ENCODE measurements at places on chromosomes 6 and 20.

DNA sequence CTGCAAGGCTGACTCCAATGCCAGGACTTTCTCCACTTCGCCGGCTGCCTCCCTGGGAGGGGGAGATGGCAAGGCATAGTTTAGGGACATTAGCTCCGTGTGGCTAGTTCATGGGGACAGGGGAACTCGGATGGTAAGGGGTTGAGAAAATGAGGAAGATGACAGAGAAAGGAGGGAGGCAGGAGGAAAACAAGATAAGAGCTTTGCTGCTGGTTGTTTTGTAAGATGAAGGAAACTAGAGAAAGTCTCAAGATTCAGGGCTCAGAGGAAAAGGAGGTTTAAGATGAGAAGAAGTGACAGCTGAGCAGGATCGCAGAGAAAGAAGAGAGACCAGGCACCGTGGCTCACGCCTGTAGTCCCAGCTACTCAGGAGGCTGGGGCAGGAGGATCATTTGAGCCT is 180.9 kb upstream of the RREB1 start:
- no peak for DNase-seq

GRCh38 chr6:149925253-149925973 is 2.5 kb upstream of the RAET1G start:
- no peak for DNase-seq

- no peak for DNase-seq
These were observed 380.5 kb downstream of the TFAP2B start for GRCh38 chr6:51199105-51199552.

- no peak for DNase-seq
These were observed 125.0 kb downstream of the FYN start for GRCh38 chr6:111748231-111748647.

GRCh38 chr20:1214838-1215261 is 11.0 kb upstream of the RAD21L1 start:
- no peak for DNase-seq

- DNase-seq = peak; percentile 5
These were observed 115.9 kb downstream of the DLL1 start for GRCh38 chr6:170174771-170175643.

- no peak for DNase-seq
These were observed 92.0 kb downstream of the LY86 start for GRCh38 chr6:6680526-6680925.

DNA sequence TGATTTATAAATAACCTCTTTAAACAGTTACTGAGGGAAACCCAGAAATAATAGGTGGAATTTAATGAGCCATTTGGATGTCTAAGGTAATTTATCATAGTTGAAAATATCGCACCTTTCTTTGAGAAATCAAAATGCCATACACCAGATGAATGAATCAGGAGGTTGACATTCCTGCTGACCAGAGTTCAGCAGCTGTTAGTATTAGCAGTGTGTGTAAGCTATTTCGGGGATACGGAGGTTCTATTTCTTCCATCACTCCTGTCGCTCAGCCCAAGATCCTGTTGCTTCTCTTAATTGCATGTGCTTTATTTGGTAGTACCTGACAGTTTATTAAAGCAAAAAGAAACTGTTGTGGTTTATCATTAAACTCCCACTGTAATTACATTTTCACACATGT is 67.1 kb downstream of the HDGFL1 start:
- DNase-seq = no peak

DNA sequence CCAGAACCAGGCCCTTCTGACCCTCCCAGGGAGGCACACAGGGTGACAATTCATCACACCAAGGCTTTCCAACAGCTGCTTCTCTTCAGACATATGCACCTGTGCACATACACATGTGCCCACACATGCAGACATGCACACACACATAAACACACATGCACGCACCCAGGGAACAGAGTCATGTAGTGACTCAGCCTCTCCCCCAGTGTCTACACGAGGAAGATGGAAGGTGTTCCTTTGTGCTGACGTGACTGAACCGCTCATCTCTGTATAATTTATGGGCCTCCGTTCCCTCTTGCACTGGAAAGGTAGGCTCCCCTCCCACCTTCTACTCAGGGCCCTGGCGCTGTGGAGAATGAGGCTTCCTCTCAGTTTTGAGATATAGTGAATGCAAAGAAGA is 23.8 kb upstream of the PLEKHG1 start:
- no peak for DNase-seq

DNA sequence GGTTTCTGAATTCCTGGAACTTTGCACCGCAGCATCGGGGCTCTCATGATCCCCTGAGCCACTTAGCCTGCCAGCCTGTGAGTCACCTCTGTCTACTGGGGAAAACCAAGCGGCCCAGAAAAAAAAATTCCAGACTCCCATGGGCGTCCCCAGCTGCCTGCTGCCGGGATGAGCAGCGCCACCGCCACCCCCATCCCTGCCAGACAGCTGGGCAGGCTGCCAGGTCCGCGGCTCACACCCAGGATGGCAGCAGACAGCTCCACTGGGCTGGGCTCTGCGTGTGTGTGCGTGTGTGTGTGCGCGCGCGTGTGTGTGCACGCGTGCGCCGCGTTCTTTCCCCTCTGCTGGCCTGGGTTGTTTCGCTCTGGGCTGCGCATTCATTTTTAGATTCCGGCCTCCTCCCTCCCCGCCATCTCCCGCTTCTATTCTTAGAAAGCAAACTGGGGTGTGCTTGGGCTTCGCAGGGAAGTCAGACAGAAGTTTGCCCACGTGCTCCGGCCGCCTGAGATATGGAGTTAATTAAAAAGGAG is 38.9 kb upstream of the PMEPA1 start:
- DNase-seq = peak; percentile 12

DNA sequence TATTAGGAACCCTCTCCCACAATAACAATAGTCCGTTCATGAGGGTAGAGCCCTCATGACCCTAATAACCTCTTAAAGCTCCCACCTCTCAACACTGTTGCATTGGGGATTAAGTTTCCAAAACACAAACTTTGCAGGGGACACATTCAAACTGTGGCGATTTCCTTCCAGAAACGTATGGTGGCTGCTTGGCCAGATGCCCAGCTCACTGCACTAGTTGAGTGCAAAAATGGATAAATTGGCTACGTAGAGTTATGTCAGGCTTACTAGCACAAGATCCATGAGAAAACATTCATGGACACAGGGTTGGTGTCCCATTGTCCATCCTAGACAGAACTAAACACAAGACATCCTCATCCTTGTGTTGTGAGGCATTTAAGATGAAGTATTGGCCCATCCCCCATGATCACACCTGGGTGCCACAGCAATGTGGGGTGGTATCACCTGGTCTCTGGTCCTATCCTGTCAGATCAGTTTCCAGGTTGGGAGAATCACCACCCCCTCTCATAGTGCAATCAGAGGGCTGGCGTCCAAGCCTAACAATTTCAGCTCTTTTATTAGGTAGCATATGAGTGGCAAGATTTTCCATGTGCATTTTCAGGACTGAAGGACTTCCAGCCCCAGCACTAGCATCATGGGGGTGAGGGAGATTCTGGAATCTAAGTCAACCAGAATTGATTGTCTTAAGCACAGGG is 63.4 kb upstream of the ELOVL5 start:
- no peak for DNase-seq

DNA sequence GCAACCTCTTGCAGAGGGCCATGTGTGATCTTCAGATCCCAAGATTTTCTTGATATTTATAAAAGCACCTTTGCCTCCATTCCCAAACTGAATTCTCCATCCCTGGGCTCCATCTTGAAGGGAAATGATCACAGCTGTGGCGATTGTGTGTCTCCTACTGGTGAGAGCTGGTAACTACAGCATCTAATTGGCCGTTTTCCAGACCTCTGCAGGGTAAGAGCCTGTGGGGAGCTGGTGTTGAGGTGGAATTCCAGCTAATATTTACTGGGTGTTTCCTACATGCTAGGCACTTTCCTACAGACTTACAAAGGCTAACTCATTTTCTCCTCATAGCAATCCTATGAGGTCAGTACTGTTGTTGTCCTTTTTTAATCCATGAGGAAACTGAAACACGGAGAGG is 59.2 kb upstream of the FNDC1 start:
- no peak for DNase-seq

DNA sequence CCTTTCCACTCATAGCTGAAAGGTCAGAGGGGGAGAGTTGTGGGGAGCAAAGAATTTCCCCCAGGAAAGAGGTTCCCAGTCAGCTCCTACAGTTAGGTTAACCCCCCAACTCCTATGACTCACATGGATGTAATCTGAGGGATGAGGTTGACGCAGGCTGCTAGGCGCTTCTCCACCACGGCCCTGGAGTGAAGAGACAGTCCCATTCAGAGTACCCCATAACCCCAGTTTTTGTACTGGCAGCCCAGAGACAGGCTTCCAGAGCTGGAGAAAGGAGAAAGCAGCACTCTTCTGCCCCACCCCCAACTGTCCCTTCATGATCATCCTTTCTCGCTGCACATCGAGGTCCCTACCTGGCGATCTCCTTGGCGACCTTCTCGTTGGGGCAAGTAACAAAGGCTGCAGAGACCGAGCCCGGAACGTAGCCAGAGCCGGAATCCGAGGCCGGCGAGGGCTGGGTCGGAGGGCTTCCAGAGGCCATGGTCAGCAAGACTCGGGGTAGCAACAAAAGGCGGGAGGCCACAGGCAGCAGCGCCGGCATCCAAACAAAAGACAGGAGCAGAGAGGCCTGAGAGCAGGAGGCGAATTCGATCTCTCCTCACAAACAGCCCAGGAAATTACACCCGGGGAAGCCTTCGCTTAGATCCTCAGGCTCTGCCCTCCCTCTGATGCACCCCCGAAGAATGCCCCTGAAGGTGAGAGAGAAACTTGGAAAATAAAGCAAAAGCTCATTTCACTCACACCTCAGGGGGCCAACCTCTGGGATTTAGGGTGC is 592 bp downstream of the CUTA start:
- DNase-seq = no peak

DNA sequence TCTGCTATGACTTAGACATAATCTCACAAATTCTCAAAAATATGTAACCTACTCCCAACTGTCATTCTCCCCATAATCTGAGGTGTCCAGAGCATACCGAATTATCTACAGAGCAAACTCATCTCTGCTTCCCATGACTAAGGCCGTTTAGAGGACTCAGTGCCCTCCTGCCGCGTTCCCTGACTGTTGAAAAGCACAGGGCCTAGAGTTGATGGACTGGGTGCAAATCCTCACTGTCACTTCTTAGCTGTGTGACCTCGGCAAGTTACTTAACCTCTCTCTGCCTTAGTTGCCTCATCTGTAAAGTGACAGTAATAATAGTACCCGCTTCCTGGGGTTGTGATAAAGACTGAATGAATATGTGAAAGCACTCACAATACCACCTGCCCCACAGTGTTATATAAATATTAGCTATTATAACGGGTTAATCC is 4.7 kb upstream of the TUBB2A start:
- no peak for DNase-seq

DNA sequence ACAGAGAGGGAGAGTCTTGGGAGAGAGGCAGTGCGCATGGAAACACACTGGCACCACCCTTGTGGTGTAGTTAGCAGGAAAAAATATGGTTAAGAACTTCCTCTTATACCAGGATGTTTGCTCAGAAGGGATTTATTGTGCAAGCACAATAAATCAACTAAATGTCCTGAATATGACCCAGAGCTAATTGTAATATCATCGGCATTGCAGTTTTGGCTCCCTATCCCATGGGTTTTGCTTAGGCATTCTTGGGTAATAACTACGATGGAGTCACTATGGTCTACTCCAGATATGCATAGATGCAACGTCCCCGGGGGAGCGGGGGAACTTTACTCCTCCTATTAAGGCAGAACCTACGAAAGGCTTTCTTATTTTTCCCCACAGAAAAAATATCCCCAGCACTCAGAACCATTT is 751.6 kb downstream of the EYS start:
- no peak for DNase-seq

GRCh38 chr20:5316188-5317158 is at the start of gene PROKR2:
PROKR2 (minus strand) TSS chr20:5316954; CDS start chr20:5314369, 2,585 bp downstream.
- DNase-seq = no peak

GRCh38 chr6:81023007-81023582 is 729.4 kb downstream of the TENT5A start:
- DNase-seq = no peak

GRCh38 chr6:160494576-160494975 is 146.4 kb downstream of the SLC22A3 start:
- DNase-seq = no peak

DNA sequence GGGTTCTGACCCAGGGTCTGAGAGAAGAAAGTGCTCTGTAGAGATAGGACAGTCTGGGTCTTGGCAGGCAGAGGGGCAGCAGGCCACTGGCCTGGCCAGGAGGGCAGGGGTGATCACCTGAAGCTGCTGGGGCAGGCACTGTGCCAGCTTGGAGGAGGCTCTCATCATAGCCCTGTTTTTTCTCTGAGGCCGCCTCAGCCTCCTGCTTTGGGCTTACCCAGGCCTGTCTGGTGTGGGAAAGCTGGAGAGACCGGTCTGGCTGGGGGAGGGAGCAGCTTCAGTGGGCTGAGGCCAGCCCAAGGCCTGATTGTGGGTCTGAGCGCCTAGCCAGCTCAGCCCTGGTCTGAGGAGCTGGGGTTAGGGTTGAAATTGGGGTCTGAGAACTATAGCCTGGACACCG is 3.9 kb downstream of the LPIN3 start:
- DNase-seq = no peak

DNA sequence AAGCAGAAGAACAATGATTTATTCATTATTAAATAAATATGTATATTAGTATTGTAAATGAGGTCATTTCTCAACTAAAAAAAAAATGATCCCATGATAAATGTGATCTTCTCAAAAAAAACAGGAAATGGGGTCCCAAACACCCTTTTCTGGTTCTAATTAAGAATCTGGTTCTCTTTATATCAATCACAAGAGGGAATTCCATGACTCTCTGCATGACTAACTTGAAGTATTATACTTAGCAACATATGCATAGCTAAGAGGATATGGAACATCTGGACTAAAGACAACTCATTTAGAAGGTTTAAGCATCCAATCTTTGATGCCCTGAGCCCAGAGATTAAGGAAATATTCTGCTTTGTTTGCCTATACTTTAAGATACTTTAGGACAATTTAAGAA is 89.7 kb upstream of the EMILIN3 start:
- DNase-seq = no peak

DNA sequence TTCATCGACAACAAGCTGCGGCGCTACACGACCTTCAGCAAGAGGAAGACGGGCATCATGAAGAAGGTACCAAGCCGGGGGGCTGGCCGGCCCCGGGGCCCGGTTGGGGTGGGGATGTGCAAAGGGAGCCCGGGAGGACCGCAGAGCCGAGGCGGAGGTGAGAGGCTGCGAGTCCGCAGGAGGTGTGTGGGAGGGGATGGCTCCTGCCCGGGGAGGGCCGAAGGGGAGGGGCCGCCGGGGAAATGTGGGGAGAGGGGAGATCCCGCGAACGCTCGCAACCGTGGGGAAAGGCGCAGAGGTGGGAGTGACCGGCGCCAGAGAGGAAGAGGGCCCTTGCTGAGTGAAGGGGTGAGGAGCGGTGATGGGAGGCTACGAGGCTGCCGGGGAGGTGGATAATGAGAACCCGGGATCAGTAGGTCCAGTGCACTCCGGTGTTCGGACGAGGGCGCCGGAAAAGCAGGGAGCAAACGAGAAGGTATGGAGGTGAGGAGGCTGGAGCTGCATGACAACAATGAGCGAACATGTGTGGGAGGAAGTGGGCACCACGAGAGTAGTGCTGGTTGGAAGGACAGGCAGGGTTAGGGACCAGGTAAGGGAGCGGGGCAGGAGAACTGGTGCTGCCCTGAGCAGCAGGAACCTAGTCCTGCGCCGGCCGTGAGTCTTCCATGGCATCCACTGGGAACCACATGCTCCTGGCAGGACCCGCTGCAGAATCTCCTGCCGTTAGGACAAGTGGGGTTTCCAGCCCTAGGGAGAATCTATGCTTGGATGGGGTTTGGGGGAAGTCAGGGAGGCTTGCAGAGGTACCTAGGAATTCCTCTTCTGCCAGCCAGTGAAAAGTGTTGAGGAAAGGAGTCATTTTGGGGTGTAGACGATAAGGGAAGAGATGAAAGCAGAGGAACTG is 1.3 kb downstream of the SRF start:
- peak; percentile 42 for DNase-seq

- DNase-seq = no peak
These were observed 40.9 kb downstream of the JAG1 start for GRCh38 chr20:10632721-10633509.

All from activated T-helper 2 cell treated with anti-CD3 and anti-CD28 coated beads, Interferon-gamma antibody, Interleukin-2, Interleukin-4, amounts not matched to agents 10 μg/mL and 5 μg/mL and 100 μg/mL, durations not matched to agents 14 hours and 24 hours and 36 hours (primary cell).